Ammon's horn (tissue), 1 donor: ENCODE measurements at places on chromosomes 3 and 15.
A peak's percentile ranks its signal among the peaks of the same experiment; 100 is the strongest.

DNA sequence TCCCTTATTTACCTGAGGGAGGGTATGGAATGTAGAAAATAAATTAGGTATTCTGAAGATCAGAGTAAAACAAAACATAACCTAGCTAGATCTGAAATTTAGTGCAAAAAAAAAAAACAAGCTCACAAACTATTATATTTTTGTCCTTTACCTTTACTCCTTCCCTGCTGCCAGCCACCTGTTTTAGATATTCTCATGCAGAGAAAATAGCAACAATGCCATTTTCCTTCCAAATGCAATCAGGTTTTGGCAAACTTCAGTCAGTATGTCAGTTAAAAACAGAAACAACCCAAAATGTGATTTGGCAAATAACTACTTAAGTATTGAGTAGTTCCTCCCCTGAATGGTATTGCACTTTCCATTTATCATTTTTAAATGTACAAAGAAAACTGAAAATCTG lies 35.8 kb downstream of the PEAK1 start:
- DNase-seq: no peak

DNA sequence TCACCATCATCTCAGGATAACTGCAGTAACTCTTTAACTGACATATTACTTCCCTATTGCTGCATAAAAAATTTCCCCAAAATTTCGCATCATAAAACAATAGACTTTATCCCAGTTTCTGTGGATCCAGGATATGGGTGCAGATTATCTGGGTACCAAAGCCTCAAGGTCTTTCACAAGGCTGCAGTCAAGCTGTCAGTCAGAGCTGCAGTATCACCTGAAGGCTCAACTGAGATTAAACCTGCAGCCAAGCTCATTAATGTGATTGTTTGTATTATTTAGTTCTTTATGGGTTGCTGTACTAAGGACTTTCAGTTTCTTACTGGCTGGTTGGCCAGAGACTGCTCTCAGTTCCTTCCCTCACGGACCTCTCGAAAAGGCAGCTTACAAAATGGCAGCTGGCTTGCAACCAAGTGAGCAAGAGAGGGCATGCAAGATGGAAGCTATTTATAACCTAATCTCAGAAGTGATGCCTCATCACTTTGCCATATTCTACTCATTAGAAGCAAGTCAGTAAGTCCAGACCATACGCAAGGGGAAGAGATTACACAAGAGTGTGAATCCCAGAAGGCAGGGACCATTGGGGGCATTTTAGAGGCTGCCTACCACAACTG lies 54.9 kb downstream of the DCUN1D1 start:
- DNase-seq: peak; percentile 21

GRCh38 chr3:30308131-30308530 lies 298.3 kb upstream of the TGFBR2 start:
- no peak for DNase-seq

GRCh38 chr3:151686257-151686656 lies 47.5 kb upstream of the AADACL2 start:
- DNase-seq: no peak

- DNase-seq: no peak
Measured at GRCh38 chr3:148211725-148212124, 486.0 kb upstream of the AGTR1 start.

- no peak for DNase-seq
Measured at GRCh38 chr15:43516801-43517353, 531 bp upstream of the MAP1A start.

DNA sequence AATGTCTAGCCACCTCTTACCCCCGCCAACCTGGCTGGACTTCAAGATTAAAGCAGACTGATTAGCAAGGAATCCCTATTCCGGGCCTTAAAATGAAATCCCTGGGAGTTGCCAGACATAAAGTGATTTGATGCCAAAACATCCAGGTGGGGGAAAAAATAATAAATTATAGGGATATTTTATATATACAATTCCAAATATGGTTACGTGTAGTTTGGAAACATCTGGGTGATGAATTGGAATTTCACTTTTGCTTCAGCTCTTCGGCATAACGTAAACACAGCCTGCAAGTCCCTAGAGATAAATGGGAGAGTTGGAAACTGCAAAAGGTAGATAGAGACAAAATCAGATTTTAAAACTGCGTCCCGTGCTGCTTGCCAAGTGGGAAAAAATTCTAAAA lies 545.5 kb upstream of the MDFIC2 start:
- no peak for DNase-seq

DNA sequence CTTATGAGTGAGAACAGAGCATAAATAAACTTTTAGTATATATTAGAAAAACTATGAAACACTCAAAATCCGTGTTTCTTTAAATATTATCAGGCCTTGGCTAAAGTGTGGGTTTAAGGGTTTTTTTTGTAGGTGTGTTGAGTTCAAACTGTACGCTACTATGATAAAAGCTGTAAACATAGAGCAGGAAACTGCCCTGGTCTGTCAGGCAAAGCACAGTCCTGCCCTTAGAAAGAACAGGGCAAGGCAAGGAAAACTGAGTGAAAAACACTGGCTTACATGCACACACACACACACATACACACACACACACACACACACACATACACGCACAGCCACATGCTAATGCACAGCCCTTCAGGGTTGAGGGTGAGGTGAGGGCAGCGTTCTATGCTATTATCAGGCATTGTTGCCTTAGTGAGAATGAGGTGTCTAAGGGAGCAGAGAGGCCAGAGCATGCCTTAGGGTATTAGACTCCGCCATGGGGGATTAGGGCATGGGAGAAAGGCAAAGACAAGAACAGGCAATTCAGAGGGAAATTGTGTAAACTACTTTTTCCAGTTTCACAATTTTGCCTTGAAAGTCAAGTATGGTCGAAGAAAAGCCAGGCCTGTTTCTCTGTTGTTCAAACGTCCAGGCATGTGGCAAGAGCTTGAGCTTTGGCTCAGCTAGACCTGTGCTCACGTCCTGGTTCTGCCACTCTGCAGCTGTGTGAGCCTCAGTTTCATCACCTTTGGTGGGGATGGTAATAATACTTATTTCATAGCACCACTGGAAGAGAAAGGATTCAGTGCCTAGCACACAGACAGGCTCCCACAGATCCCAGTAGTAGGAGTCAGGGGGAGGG lies 36.3 kb upstream of the TPM1 start:
- DNase-seq: no peak

DNA sequence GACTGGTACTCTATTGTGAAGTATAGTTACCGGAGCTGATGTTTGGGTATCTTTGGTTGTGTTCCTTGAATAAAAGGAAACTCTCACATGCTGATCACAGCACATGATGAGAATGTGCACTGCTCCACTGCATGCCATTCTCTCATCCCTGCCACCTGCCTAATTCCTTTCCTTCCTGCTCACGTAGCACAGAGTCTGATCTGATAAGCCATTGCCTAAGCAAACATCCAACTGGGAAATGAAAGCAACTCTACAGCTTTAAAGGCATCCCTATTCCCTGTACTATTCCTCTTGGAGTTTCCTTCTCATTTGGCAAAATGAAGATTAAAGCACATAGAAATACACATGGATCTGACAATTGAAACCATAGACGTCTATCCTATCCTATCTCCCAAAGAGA lies 359.8 kb downstream of the C3orf38 start:
- no peak for DNase-seq

GRCh38 chr15:58087871-58088270 lies 22.4 kb upstream of the ALDH1A2 start:
- no peak for DNase-seq

- peak; percentile 53 for DNase-seq
Measured at GRCh38 chr15:64246364-64247189, 83.8 kb upstream of the PPIB start.

DNA sequence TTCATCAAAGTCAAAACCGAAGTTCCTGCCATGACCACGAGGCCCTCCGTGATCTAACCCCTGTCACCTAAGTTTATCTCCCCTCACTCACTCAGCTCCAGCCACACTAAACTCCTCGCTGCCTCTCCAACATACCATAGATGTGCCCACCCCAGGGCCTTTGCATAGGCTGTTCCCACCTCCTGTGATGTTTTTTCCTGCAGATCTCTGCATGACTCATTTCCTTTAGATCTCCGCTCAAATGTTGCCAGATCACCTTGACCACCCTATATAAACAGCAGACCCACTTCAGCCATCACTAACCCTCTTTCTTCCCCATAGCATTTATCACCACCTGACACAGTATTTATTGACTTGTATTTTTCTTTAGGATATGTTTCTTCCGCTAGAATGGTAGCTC lies 58.5 kb downstream of the HRH1 start:
- no peak for DNase-seq

DNA sequence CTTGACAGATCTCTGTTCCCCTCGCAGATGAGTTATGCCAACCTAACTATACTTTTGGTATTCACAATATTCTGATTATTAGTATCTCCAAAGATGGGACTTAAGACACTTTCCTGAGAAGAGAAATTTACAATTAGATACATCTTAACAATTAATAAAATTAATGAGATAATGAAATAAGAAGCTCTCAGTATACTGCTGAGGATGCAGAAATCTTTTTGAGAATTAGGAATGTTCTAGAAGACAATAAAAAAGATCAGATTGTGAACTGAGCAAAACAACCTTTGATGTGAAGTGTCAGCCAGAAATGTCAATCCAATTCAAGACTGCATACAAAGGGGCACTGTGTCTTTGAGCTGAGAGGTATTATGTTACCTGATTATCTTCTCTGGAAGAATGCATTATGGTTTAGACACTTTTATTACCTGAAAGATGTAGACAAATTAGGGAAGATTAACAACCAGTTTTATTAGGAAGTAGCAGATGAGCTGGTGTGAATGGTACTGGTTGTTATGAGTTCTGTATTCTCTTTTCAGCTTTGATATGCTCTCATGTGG lies 262.9 kb downstream of the TIGIT start:
- no peak for DNase-seq

- DNase-seq: no peak
Measured at GRCh38 chr15:57376696-57377477, 582 bp downstream of the CGNL1 start.

DNA sequence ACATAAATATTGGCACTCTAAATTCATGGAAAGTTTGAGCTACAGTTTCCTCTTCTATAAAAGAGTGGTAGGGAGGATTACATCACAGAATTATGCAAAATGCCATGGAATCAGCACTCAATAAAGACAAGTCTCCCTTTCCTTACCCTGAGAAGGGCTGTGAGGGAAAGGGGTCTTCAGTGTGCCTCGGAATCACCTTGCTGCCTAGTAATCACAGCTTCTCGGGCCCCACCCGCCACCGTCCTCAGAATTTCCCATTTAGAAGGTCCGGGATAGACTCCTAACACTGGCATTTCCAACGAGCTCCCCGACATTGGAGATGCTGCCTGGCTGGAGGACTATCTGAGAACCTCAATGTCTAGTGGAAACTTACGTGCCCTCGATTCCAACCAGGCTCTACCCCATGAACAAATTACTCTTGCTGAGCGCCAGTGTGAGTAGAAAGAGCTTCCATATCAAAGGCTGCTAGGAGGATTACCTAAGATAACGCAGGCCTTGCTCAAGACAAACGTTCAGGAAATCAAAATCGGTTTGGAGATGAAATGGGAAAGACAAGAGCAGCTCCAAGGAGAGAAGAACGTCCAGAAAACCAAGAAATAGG lies 92.1 kb upstream of the CHD2 start:
- DNase-seq: peak; percentile 28

DNA sequence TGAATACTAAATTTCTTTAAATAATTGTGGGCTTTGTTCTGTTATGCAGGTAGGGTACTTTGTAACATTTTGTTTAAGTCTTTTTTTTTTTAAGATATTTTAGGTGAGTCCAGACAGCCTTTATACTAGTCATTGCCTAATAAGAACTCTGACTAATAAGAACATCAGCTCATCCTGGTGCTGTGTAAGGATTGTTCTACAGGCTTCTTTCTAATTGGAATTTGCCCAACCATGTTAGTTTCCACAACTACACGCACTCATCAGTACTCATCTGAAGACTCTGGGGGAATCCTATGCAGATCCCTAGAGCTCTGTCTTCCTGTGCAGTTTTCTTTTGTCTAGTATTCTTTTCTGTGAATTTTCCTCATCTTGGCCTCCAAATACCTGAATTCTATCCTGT lies 741.8 kb downstream of the IGSF11 start:
- no peak for DNase-seq

GRCh38 chr15:40105517-40106202 lies 3.0 kb downstream of the BMF start:
- DNase-seq: no peak

DNA sequence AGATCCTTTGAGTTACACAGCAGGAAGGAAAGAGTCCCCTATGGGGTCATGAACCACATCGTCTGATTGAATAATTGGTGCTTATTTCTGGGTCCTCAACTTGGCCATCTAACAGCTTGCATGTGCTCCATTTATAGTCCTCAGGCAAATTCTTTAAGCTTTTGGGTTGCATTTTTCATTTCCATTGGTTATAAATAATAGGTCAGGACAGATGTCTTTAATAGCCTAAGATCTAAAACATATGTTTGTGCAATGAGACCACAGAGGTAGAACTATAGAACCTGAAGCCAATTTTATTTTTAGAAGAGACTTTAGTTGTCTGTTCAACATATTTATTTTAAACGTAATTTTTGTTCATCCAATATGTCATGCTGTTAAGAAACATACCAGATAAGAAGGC lies 43.2 kb downstream of the CD200R1L start:
- no peak for DNase-seq

DNA sequence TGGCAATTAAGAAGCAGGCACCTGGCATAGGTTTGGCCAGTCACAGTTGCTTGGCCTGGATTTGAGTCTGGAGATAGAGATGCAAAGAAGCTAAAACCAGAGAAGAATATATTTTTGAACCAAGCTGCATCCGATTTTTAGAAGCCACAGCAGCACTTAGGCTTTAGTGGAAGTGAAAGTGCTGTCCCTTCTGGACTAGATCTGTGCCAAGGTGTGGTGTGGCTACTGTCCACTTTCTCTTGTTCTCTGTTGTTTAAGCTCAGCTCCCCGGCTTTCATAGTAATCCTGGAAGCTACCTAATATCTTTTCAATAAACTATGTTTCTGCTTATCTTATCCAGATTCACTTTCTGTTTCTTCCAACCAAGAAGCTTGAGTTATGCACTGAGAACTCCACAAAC lies 183.4 kb upstream of the THRB start:
- DNase-seq: no peak

DNA sequence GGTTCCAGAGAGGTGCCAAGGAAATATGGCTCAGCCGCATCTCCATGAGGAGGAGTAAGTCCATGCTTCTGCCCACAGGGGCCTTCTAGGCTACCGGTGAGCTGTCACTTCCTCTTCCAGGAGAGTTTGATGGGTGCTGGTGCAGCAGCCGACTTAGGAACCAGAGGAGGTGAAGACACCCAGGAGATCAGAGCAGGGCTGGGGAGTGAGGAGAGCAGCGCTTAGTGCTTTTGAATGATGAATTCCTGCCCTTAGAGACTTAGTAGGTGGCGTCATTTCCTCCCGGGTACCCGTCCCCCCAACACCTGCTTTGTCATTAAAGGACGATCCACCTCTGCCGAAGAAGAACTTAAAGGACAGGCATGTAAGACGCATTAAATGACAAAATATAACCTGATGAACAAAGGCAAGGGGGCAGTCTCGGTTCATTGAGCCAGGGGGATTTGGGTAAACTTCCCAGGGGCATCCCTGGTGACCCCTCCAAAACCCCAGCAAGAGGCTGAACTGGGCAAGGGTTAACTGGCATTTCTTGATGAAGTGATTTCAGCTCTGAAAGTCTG lies 67.6 kb downstream of the HES1 start:
- no peak for DNase-seq
